Activated CD4-positive, CD25-positive, alpha-beta regulatory T cell treated with anti-CD3 and anti-CD28 coated beads, Interleukin-2, amount 50 U/mL, for 24 hours (primary cell): ENCODE measurements at places on chromosomes 7 and 10.

GRCh38 chr7:158237672-158238335, 349.8 kb downstream of the PTPRN2 start:
- no peak for ATAC-seq

DNA sequence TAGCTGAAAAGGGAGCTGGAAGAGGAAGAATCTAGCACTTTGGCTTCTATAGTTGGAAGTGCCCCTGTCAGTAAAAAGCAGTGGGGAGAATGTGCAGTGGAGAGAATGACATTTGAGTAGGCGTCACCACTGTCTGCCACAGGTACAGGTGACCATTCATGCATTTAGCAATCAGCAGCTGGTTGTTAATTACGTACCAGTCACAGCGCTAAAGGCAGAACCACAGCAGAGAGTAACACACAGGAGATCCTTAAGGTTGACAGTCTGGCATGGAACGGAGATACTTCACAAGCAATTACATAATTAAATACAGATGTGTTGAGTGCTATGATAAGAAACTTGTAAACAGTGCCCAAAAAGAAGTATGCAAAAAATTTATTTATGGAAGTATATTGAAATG, 24.8 kb downstream of the C10orf67 start:
- ATAC-seq = no peak

GRCh38 chr7:33325754-33326484, 196.6 kb downstream of the BBS9 start:
- no peak for ATAC-seq

DNA sequence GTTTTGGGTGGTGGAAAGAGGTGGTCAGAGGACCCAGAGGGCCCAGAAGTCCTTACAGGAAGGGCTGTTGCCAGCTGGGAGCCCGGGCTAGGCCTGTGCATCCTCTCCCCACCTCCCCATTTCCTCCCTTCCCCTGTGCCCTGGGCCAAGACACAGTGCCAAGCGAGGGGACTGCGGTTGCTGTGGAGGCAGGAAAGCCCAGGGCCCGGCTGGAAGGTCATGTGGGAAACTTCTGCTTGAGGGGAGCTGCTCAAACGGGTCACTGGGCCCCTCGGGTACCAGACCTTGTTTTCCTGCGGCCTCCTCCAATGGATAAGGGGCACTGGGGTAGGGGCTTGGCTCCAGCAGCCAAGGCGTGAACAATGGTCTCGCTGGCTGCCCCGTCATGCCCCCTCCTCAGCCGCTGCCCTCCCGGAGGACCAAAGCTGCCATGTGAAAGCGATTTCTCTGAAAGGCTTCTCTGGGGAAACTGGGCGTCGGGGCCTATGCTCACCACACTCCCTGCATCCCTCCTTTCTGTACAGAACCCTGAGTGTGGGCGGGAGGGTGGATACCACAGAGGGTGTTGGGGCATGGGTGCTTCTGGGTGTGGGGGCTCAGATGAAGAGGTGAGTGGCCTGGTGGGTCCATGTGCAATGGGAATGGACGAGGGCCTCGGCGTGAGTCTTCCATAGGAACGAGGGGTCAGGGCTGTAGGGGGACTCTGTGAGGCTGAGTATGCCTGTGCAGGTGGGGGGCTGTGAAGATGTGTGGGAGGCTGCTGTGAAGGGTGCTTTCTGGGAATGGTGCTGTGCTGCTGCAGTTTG, 135.3 kb downstream of the PTPN20 start:
- ATAC-seq = no peak

- no peak for ATAC-seq
These were observed 28.4 kb downstream of the UBE2D4 start for GRCh38 chr7:43954524-43955228.

- ATAC-seq = no peak
These were observed 15.3 kb upstream of the C10orf90 start for GRCh38 chr10:126685756-126686155.
